ENCODE measurements at places on chromosomes 12 and 14.
A peak's percentile ranks its signal among the peaks of the same experiment; 100 is the strongest.

DNA sequence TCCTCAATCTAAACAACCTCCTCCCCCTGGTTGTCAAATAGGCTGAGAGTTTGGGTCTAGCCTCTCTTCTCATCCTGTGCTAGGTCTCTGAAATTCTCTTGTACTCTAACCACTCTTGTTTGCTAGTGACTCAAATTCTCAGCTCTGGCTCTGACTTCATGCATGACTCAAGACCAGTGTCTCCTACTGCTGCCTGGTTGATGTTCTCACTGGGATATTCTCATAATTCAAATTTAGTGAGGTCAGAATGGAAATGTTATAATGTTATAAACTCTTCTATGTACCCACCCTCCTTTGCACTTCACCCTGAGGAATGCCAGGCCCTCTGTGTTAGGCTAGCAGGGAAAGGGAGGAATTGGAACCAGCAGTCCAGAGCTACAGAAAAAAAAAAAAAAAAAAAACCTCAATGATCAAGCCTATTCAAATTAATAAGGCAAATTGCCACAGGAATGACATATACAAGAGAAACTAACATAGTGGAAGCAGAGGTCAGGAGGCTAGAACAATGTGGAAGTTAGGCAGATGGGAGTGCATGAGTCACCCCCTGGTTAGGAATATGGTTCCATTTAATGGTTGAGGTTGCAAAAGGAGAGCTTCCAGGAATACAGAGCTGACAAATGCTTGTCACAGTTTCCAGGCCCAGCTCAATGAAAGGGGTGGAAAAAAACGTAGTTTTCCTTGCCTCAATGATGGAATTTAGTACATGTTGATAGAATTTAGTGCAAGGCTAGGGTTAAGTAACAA lies 459.5 kb downstream of the RMST start:
- no peak for DNase-seq

DNA sequence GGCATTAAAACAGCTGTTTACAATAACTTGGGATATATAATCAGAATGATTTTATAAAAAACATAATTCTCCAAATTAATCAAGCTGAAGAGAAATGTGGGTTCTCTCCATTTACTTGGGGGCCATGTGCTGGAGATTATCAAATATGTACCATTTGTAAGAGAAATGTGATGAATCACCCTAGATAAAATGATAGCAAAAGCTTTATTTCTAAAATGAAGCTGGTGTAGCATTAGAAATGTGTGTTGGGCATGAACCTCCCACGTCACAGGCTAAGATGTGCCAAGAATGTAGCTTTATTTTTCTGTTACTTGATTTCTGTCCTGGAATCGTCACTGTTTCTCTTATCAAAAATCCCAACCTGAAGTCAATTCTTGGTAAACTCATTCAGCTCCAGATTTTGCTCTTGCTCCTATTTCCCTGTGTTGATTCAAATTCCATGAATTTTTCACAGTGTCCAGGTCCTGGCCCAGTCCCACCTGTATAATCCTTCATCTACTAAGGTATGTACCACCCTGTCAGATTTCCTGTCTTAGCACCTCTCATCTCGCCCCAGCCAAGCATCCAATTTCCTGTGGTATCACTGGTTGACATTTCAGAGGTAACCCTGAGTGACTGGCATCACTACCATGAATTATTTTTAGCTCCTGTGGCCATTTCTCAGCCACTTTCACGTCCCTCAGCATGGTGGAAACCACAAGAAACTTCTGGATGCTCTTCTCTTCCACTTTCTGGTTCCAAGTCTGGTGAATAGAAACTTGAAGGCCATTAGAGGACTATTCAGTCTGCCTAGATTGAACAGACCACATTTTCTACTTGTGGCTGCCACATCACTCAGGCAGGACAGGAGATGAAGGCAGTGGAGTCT lies 103.6 kb upstream of the FLRT2 start:
- no peak for DNase-seq

GRCh38 chr12:12786351-12786705 lies 869 bp downstream of the APOLD1 start:
- no peak for DNase-seq

- DNase-seq: peak; percentile 76
Measured at GRCh38 chr12:52903285-52903854, 1.5 kb downstream of the KRT8 start.

DNA sequence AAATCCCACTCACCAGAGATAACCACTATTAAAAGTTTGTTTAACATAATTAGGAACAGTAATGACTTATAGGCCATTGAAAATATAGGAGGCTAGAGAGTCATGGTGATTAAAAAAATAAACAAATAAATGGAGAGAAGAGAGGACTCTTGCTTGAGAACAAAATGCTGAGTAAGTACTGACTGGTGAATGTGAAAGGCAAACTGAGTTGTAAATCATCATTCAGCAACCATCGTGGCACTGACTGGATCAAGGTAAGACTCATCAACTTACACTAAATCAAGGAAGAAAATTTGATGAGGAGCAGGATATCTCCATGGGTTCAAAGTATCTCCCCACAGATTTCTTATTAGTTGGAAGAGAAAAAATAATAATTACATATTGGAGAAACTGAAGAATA lies 14.1 kb upstream of the YBX3 start:
- DNase-seq: no peak

GRCh38 chr12:49874142-49874897 lies 29.4 kb downstream of the FAIM2 start:
- no peak for DNase-seq

DNA sequence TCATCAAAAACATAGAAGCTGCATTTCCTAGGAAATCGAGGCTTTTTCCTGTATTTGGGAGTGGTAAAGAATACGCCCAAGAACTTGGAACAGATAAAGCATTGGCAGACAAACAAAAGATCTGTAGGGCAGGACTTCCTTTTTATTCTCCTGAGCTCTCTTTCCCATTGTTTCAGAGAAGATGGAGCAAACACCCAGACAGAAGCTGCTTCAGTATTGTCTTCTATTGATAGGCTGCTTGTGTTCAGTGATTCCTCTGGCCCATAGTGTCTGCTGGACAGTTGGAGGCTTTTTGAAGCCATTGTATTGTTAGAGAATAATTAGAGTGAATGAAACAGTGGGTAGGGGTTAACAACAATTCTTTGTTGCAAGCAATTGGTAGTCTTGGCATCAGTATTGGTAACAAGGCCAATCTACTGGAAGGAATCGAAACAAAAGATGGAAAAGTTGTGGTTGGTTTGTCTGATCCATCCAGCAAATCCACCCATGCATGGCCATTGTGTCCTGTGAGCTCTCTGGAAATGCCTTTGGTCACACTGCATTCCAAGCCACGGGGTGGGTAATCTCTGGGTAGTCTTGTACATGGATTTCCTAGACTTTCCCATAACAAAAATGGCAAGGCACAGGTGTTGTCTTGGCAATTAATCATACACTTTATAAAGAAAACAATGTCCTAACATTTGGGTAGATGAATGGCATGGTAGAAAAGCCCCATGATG lies 424.8 kb downstream of the RAD51B start:
- no peak for DNase-seq

GRCh38 chr12:52387859-52388258 lies 2.4 kb upstream of the KRT84 start:
- DNase-seq: no peak

DNA sequence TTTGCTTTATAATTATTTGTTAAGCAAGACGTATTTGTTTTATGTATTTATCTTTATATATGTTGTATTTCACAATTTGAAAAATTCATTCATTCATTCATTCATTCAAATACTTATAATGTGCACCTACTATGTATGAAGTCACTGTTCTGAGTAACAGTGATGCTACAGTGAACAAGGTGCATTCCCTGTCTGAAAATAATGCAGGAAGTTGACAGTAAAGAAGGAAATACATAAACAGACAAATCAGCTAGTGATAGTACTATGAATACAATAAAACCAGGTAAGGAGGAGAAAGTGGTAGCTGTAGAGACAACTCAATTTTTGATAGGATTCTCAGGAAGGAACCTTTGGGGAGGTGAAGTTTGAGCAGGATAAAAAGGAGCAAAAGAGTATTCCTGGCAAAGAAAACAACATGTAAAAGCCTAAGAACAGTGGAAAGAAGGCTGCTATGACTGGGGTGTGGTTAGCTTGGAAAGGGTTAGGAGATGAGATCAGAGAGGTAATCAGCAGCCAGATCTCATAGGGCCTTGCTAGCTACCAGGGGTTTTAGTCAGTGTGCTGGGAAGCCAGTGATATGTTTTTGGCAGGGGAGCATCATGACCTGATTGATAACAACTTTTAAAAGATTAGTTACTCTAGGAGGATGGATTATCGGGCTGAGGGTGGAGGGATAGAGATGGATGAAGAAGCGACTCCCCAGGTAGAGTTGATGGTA lies 17.4 kb downstream of the BICDL1 start:
- no peak for DNase-seq

- DNase-seq: no peak
Measured at GRCh38 chr14:100486025-100486828, 101.0 kb downstream of the BEGAIN start.

DNA sequence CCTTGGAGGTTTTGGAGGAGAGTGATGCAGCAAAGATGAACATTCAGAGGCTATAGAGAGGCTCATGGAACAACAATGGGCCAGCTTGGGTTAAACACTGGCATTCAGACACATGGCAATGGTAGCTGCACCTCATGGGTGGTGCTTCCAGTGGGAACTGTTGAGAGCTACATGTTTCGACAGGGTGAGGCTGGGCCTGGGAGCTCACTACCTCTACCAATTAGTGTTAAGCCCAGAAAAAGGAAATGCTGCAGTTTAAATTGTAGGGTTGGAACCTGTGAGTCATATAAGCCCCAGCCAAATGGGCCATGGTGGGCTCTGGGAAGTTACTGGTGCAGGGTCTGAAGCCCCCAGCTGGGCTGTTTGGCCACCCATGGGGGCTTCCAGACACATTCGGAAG lies 279.7 kb downstream of the ZFP36L1 start:
- no peak for DNase-seq

- no peak for DNase-seq
Measured at GRCh38 chr12:48826209-48826855, 8.0 kb downstream of the CACNB3 start.

DNA sequence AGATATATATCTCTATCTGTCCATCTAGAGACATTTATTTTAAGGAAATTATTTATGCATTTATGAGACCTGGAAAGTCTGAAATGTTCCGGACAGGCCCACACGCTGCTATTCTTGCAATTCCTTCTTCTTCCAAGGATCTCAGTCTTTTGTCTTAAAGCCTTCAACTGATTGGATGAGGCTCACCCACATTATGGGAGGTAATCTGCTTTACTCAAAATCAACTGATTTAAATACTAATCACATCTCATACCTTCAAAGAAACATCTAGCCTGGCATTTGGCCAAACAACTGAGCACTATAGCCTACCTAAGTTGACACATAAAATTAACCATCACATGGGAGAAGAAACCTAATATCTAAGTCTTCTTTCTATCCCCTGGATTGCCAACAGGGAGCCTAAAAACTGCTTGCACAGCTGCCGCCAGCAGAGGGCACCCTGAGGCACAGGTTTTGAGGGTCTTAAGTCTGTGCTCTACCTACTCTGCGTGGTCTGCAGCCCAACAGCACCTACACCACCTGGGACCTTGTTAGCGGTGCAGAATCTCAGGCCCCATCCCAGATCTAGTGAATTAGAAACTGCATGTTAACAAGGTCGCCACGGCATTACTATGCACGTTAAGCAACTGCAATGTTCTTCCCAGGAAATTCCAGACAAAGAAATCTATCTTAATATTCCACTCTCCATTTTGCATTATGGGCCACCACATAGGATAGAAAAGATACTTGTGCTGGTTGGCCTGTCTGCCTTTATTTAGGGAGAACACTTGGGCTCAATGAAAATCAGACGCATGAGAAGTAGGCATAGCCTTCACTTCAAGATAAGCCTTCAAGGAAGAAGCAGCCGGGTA lies 249.7 kb downstream of the FOXG1 start:
- no peak for DNase-seq

GRCh38 chr12:43912859-43913258 lies 77.0 kb downstream of the TMEM117 start:
- DNase-seq: no peak

DNA sequence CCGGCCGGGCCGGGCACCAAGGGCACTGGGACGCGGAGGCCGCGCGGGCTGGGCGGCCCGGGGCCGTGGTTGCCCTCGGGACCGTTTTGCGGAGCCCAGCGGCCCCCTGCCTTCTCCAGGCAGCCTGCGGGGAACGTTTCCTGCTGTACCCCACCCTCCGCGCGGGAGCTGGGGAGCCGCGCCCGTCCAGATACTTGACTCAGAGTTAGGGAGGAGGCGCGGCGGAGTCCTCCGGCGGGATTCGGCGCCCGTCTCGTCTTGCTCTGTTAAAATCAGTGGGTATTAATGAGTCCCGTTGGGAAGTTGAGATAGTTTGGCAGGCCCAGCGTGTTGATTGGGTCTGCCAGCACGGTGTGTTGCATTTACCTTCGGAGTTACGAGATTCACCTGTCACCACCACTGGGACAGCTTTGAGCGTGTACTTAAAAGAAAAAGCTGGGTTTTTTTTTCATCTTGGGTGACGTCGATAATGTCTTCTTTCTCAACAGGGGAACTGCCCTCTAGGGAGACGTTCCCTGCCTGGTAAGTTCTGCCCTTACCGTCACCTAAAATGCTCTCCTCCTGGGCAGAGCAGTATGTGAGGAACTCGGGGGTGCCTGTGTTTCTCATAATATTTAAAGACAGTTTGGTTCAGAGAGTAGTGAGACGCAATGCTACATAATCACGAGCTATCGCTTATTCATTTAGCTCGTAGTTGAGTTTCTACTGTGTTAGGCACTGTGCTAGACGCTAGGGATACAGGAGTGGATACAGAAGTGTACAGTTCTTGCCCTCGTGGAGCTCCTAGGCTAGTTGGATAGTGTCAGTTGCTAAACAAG lies 596 bp downstream of the DLST start:
- DNase-seq: peak; percentile 17

GRCh38 chr14:40576880-40577478 lies 1029.7 kb upstream of the LRFN5 start:
- no peak for DNase-seq

GRCh38 chr12:57205931-57206330 lies 10.7 kb upstream of the NXPH4 start:
- no peak for DNase-seq

DNA sequence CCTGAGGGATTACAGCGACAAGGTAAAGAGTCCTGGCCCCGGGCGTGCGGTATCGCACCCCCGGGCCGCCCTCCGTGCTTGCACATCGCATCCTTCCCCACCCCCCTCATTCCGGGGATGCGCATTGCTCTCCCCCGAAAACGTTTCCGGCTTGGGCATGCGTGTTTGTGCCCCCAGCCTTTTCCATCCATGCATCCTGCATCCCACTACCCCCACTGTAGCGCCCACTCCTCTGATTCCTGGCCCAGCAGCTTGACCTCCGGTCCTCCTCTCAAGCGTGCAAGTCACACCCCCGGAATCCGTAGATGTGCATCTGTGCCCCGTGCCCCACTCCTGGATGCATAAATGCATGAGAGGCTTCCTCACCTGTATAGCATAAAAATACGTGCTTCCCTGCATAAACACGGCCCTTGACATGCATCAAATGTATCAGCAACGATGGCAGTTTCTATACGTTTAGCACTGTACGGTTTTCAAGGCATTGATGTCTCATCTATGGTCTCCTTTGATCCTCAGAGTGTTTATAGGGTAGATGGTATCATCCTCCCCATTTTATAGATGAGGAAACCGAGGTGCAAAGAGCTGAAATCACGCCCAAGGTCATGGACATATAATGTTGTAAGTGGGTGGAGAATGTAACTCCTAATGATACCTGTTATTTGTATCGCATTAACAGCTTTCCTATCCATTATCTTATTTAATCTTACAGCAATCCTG lies 484 bp downstream of the RIC8B start:
- DNase-seq: no peak

GRCh38 chr12:56267443-56268071 lies 815 bp downstream of the COQ10A start:
- DNase-seq: no peak

All from prostate gland (tissue), 2 donors.